Epithelial cell of umbilical artery (primary cell): ENCODE measurements at places on chromosomes 1 and 21. TPM values are rescaled to one million over a fixed set of nuclear protein-coding genes. Genes with fewer than 3 reads are reported as not detected.

LIN28A gene
- not detected in 2 replicates for total RNA-seq

HMCN1 gene
- total RNA-seq = 8.7 and 10.1 TPM in 2 replicates

TMCO1 gene
- 64.0 and 98.2 TPM in 2 replicates for total RNA-seq

NR1I3 gene
- total RNA-seq = not detected in 2 replicates

B3GALT5 gene
- total RNA-seq = under 0.01 TPM in 1 of 2 replicates, not detected in the other

DMRTA2 gene
- not detected in 2 replicates for total RNA-seq

SPTA1 gene
- under 0.01 and 0.32 TPM in 2 replicates for total RNA-seq

LGR6 gene
- not detected in 2 replicates for total RNA-seq

CD101 gene
- total RNA-seq = under 0.01 and 0.15 TPM in 2 replicates

PDC gene
- total RNA-seq = not detected in 2 replicates

TRPM2 gene
- not detected in 2 replicates for total RNA-seq

TBX19 gene
- 0.32 and 0.46 TPM in 2 replicates for total RNA-seq

CD160 gene
- total RNA-seq = not detected in 2 replicates

ANXA9 gene
- total RNA-seq = not detected in 2 replicates

PRRX1 gene
- 0.32 and 6.8 TPM in 2 replicates for total RNA-seq

CLCA1 gene
- total RNA-seq = not detected in 2 replicates
